Activated CD8-positive, alpha-beta memory T cell treated with anti-CD3 and anti-CD28 coated beads, Interleukin-2, amount 10 ng/mL, durations not matched to agents 7 days and 5 days (primary cell): ENCODE measurements at places on chromosomes 3 and 15.

DNA sequence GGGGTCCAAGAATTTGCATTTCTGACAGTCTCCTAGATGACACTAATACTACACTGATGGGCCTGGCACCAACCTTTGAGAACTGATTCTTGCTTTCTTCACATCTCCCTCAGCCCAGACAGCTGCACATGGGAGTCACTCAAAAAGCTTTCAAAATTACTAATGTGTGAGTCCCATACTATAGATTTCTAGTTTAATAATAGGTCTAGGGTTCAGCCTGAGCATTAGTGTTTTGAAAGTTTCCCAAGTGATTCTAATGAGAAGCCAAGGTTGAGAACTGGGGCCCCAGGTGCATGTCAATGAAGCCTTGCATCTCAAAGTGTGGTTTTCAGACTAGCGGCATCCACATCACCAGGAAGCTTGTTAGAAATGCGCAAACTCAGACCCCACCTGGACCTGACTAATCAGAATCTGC lies 159.9 kb upstream of the CMC1 start:
- no peak overlapping the region for H3K27ac ChIP-seq
- no peaks in the 10 kb centered on the region for H3K4me1 ChIP-seq
- no peak for DNase-seq
- H3K27me3 ChIP-seq = no peaks in the 10 kb centered on the region
- H3K4me3 ChIP-seq = no peak overlapping the region

DNA sequence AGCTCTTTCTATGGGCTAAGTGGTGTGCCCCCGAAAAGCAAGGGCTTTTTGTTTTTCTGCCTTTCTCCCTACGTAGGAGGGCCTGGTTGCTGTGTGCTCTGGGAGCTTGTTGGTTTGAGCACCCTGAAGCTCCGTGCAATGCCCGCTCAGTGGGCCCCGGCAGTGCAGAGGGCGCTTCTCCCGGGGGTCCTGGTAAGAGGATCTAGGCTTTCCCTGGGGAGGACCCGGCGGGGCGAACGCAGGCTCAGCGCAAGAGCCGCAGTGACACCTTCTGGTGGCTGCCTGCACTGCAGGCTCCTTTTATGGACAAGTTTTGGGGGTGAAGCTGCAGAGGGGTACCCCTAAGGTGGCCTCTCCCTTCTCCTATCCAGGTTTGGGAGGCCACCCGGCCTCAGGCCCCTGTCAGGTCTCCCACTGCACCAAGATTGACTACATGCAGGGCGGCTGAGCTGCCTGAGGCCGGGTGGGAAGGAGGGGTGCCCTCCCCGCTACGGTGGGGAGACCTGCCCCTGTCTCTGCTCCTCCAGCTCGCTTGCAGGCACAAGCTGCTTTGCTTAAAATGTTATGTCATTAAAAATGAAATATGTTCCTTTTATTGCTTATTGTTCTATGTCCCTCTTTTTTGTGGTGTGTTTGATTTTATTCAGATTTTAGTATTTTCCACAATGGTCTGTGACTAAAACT lies 387.9 kb downstream of the GABRG3 start:
- no peaks in the 10 kb centered on the region for H3K36me3 ChIP-seq
- no peaks in the 10 kb centered on the region for H3K27me3 ChIP-seq
- no peak overlapping the region for H3K27ac ChIP-seq
- H3K4me3 ChIP-seq = no peak overlapping the region

DNA sequence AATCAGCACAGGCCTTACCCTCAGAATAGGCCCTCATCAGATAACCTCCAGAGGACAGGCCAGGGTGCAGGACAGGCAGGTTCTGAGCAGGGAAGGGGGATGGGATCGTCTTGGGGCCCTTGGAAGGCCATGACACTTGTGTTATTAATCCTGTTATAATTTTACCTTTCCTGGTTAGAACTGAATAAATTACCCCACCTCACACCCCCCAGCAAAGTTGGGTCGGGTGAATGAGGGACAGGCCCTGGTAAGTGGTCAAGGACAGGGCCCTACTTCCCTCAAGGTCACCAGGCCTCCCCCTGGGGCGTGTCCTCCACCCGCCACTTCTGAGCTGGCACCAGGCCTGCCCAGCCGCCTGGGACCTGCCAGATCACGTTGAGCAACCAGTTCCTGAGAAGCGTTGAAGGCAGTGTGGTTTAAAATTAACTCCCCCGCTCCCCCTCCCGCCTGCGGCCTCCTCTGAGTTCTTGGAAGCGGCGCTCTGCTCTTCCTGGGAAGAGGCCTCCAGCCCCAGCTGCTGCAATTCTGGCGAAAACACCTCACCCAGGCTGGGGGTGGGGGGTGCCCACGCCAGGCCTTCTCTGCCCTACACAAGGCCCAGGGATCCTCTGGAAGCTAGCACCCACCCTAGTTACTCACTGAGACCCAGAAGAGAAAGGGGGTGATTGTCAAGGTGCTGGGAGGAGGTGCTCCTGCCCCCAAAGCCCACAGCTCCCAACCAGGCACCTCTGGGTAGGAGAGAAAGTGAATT lies 10.6 kb downstream of the CISH start:
- H3K36me3 ChIP-seq = peaks cover 41% of the 10 kb centered on the region
- peak overlapping the region; percentile 61 for H3K4me3 ChIP-seq
- peaks cover 85% of the 10 kb centered on the region for H3K4me1 ChIP-seq
- H3K27me3 ChIP-seq = no peaks in the 10 kb centered on the region
- DNase-seq = peak; percentile 95

DNA sequence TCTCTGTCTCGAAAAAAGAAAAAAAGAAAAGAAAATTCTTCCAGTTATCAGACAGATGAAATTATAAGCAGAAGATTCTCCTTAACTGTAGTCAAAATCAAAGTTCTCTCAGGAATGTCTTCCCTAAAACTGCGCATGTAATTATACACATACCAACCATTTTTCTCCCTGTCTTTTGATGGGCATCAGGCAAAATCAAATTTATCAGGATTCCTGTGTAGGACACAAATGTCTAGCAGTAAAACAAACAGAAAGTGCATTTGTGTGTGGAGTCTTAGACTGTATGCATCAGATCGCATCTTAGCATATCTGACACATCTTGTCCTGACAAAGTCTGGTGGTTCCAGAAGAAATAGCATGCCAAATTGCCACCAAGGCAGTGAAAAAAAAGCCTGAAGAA lies 3.9 kb upstream of the ARPIN start:
- no peak overlapping the region for H3K4me3 ChIP-seq
- no peaks in the 10 kb centered on the region for H3K36me3 ChIP-seq
- H3K4me1 ChIP-seq = no peaks in the 10 kb centered on the region
- H3K27ac ChIP-seq = no peak overlapping the region
- H3K27me3 ChIP-seq = peaks cover 41% of the 10 kb centered on the region

- H3K27me3 ChIP-seq = no peaks in the 10 kb centered on the region
- DNase-seq = no peak
- peaks cover 8% of the 10 kb centered on the region for H3K4me1 ChIP-seq
- H3K36me3 ChIP-seq = no peaks in the 10 kb centered on the region
- no peak overlapping the region for H3K27ac ChIP-seq
- no peak overlapping the region for H3K4me3 ChIP-seq
These were observed 153.4 kb upstream of the TSPAN3 start for GRCh38 chr15:77224352-77224751.

- peaks cover 37% of the 10 kb centered on the region for H3K27me3 ChIP-seq
- H3K36me3 ChIP-seq = no peaks in the 10 kb centered on the region
- DNase-seq = no peak
- no peak overlapping the region for H3K27ac ChIP-seq
- no peak overlapping the region for H3K4me3 ChIP-seq
These were observed 1049.0 kb upstream of the NR2F2 start for GRCh38 chr15:95281470-95281869.
